ENCODE measurements at places on chromosomes 4 and X.

DNA sequence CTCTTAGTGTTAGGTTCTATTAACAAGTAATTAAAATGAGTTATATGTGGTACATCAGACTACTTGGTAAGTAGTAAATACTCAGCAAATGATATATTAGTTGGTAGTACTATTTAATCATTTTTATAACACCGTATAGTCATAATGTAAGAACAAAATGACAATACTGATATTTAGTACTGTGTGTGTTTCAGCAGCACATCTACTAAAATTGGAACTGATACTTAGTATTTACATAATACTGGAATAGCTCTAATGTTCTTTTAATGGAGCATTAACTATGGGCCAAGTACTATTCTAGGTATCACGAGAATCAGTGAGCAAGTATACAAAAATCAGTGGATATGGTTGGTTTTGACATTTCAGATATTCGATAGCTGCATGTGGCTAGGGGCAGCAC is 35.3 kb downstream of the ERVMER34-1 start:
- DNase-seq, result no peak

- DNase-seq, result no peak
Observed at GRCh38 chr4:23631255-23631950, 258.4 kb downstream of the PPARGC1A start.

DNA sequence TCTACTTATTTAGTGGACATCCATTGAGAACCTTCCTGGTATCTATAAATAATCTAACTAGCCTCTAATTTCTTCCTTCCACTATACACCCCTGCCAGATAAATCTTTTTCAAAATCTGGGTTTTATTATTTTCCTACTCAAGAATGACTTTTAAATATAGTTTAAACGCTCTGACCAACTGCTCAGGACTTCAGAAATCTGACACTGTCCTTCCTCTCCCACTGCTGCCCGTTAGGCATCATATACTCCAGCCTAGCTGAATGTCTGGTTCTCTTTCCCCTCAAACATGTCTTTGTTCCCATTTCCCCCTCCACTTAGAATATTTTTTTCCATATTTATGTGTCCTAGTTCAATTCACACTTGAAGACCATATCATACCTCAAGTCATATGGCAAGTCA is 35.2 kb upstream of the CBLL2 start:
- no peak for DNase-seq

DNA sequence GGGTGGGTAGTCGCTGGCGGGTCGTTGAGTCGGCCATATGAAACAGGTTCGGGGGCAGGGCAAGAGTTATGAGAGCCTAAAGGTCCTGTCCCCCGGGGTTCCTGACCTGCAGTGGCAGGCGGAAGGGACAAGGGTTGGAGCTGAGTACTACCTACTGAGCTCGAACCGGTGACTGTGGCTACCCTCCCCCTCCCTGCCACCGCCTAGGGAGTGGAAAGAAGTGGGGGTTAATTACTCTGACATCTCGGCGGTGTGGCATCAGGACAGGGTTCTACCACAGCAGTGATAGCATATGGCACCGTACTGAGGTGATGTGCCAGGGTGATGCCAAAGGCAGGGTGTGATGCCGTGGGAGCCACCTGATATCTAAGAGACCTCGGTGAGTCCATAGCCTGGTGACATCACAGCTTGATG is 307 bp downstream of the ATG4A start:
- no peak for DNase-seq

DNA sequence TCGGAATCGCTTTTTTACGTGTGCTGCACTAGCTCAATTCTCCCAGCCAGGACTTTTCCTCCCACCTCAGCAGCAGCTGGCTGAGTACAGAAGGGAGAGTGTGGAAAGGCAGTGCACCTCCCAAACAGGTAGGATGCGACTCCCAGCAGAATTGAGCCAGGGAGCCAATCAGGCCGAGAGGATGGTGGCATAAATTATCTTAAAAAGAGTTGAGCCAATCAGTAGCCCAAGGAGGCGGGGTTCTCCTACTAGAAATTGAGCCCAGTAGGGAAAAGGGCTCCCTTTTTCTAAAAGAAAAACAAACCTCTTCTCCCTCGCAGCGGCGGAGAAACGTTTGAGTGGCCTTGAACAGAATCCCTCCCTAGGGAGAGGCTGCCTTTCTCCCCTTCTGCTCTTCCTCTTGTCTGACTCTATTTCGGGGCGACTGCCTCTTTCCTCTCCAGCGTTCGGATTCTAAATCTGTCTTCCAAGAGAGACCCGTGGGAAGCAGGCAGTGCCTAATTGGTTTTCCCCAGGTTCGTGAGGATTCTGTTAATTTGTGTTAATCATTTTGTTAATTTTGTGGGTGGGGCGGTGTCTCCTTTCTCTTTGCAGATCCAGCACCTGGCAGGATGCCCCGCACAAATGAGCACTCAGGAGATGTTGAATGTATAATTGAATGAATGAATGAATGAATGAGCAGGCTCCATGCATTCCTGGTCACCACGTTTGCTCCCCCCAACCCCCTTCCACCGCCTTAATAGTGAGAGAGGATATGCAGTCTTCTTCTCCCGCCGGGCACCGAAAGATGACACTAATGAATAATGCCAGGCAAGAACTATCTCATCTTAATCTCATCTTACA is at the start of gene GABRG1:
Gene GABRG1, minus strand, starts transcription at position 142 of the 843 bp plus-strand sequence. Its CDS starts 141 bp downstream, at position 1.
- DNase-seq, result no peak
